ENCODE measurements at places on chromosomes 11 and 22.

DNA sequence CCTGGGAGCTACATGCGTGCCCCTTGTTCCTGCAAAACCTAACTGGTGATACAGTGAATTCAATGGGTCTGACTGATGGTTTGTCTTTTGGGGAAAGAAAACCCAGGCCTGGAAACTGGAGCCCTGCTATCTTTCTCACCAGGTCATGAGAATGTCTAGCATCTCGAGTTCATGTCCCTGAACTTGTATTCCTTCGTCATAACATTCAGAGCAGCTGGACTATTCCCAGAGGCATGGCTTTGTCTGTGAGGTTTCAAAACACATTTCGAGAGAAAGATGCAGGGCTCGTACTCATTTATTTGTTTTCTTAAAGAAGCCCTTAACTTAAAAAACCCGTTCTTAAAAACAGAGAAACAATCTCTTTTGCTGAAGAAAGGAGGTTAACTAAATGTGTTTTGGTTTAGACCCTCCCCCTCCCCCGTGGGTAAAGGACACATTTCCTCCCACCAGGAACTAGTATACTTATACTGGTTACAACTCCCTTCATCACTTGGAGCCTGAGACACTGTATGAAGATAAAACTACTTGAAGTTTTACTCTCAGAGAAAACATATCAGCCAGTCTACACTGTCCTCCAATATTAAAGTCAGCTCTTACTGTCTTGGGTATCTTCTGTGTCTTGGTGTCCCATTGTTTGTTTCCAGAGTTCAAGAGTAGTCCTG is 43.2 kb downstream of the ME3 start:
- no peak for DNase-seq

DNA sequence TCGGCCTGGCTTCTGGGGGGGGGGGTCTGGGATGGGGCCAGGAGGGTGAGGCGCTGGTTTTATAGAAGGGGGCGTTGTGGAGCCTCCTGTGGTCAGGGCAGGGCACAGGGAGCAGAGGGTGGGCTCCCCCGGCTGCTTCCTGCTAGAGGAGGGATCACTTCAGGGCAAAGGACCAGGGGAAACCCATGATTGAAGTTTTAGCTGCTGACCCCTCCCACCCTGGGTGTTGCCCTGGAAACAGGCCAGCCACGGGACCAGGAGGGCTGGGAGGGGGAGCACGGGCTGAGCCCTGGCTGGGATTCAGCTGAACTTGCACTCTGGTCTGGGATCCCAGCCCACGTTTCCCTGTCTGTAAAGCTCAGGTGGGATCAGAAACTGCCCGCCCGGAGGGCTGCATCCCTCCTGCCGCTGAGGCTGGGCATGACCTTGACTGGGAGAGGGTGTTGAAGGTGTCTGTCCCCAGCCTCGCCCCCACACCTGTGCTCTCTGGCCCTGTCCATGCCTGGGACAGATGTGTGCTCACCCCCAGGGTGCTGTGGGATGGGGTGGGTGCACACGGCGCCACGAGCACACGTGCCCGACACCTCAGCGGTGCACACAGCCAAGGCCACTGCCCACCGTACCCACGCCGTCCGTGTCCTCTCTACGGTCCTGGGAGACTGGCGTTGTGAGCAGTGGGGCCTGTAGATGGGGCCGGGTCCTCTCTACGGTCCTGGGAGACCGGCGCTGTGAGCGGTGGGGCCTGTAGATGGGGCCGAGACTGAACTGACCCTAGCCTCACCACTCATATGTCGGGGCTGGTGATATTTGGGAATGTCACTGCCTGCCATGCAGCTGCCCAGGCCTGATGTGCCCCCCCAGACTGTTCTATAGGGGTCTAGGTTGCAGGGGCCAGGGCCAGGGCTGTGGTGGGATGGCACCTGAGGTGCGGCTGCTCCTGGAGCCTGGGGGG is 2.3 kb downstream of the TSPAN4 start:
- no peak for DNase-seq

- DNase-seq, result no peak
Observed at GRCh38 chr11:82790723-82791484, 57.2 kb upstream of the FAM181B start.

- no peak for DNase-seq
Observed at GRCh38 chr11:30128269-30128932, 102.4 kb upstream of the FSHB start.

GRCh38 chr22:38981005-38981991 is 849 bp upstream of the APOBEC3B start:
- DNase-seq, result no peak

DNA sequence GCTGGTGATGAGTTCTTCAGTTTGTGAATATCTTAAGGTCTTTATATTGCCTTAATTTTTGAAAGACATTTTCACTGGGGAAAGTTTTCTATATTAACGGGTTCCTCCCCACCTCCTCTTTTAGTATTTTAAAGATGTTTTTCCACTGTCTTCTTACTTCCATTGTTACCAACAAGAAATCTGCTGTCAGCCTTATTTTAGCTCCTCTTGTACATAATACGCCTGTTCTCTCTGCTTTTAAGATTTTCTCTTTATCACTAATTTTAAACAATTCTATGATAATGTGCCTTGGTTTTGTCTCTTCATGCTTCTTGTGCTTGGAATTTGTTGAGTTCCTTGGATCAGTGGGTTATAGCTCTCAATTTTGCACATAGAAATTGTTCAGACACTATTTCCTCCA is 280.4 kb downstream of the DCDC1 start:
- no peak for DNase-seq

DNA sequence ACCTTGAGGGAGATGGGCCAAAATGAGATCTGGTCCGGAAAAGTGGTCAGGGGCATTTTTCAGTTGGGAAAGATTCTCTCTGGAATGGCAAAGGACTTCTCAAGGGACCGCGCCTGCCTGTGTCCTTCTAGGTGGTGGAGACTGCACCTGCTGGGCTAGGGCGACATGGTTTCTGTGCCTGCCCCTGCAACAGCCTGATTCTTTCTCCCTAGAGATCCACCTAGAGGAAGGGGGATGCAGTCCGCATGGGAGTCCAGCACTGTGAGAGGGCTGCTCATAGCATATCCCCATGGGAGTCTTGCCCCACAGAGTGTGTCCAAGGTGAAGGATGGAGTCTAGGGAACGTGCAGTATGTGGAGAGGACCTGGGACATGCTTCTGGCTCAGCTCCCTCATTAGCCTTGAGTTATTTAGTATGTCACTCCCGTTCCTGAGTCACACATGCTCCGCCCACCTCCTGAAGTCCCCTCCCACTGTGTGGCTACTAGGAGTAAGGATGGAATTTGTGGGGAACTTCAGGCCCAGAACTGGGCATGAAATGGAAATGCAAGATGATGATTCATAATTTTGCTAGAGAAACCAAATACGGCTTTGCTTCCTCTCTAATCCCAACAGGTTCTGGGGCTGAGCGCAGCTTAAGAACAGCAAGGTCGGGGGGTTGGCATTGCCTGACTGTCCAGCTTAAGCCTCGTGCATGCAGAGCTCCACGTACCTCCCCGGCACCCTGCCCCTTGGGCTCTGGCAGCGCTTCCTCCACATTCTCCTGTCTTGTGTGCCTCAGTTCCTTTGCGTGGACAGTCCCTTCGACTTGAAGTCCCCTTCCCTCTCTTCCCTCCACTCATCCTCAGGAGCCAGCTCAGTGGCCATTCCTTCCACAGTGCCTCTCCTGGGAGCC is 35.0 kb downstream of the GRIK4 start:
- no peak for DNase-seq

DNA sequence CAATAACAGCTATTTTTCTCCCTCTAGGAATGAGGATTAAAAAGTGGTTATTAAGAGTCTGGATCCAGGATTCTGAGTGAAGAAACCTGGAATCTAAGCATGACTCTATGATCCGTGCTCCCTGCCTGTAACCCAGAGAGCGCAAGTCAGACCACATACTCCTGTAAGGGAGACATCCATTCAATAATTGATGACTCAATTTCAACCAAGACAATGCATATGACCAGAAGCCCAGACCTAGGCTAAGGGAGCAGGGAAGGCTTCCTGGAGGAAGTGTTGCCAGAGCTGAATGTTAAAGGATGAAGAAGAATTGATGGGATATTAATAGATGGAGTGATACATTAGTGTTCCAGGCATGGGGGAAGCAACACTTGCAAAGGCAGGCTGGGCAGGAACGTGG is 13.8 kb upstream of the PAMR1 start:
- DNase-seq, result no peak

GRCh38 chr22:49332691-49333090 is 495.0 kb downstream of the BRD1 start:
- DNase-seq, result no peak

- DNase-seq, result no peak
Observed at GRCh38 chr11:12243486-12243885, 133.1 kb downstream of the MICAL2 start.

- no peak for DNase-seq
Observed at GRCh38 chr11:77589181-77589520, 602 bp upstream of the AQP11 start.

DNA sequence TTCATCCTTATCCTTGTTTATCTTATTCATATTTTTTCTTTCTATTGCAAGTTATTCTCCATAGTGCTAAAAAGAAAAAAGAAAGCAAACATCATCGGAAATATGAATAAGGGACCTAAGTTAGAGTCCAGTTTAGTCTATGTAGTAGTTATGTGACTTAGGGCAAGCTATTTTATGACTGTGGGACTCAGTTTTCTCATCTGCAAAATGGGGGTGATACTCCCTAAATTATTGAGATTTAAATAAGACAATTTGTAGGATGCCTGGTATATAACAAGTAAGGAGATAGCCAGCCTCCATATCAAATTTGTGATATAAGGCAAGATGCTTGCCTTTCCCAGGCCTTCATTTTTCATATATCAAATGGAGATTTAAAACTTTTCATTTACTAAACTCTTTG is 69.5 kb downstream of the MAML2 start:
- DNase-seq, result no peak

DNA sequence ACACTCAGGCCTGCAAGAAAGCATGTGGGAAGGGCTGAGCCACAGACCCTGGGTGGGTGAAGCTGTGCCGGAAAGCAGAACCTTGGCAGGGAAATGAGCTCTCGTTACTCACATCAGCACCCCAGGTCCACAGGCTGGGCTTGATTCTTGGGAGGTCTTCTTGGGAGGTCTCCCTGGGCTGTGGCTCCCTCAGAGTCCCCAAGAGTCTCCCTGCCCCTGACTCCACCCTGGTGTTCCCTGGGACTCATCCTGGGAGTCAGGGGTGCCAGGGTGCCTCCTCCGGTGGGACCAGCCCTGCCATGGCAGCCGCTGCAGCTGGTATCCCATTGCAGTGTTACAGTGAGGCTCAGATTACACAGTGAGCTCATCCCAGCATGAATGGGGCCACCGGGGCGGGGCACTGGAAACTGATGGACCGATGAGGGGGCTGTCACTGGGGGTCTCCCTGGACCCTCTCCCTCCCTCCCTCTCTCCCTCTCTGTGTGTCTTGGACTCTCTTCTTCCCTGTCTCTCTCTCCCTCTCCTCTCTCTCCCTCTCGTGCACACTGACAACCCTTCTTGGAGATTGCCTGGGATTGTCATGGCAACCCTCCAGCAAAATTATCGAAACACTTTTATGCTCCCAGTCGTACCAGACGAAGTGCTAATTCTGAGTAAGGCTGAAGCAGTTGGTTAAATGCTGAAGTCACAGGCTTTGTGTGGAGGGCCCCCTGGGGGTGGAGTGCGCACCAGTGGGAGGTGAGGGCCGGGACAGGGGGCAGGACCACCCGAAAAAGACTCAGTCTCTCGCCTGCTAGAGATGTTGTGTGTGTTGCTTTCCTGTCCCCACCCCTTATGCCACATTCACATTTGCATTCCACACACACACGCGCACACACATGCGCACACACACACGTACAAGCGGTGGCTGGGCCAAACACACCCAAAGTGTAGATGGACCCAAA is 8.6 kb upstream of the C11orf96 start:
- DNase-seq, result no peak

DNA sequence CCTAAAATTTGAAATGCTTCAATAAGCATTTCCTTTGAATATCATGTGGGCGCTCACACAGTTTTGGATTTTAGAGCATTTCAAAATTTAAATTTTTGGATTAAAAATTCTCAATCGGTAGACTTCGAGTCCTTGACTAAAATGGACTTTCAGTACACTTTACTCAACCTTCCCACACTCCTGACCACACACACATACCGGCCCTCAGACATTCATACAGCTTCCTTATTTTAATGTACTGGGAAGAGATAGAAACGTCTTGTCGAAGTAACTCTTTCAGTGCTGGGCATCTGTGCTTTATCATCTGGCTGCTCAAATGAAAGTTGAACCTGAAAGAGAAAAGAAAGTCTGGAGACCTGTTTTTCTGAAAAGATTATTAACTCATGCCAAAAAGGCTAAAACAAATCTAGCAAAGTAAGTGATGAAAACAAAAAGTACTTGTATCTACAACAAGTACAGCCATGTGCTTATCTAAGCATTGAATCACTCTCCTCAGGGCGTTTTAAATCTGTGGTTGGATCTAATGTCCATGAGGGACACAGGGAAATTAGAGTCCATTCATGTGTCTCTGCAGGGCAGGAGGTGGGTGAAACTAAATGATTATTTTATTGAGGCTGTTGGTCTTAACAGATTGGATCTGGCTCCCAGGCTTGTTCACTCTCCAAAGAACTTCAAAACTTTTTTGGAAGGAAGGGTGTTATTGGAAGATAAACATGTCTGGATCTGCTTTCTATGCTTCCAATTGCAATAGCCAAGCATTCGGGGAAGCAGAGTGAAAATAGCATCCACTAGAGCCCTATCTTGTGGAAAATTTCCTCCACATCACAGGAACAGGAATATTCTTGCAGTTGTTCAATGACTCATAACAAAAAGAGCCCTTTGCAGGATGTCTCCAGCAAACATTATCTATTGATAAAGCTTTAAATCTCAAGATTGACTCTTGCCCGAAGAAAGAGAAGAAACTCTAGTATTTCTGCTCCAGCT is 47.0 kb downstream of the CARD18 start:
- DNase-seq, result no peak

GRCh38 chr22:35821654-35822053 is 104.0 kb downstream of the APOL5 start:
- DNase-seq, result no peak

GRCh38 chr11:122572592-122572991 is 82.9 kb upstream of the UBASH3B start:
- DNase-seq, result no peak

- DNase-seq, result no peak
Observed at GRCh38 chr11:117218133-117218915, 13.5 kb downstream of the PCSK7 start.

- no peak for DNase-seq
Observed at GRCh38 chr11:4125141-4125540, 30.5 kb downstream of the RRM1 start.

- no peak for DNase-seq
Observed at GRCh38 chr11:133929401-133930052, 27.2 kb downstream of the IGSF9B start.

- DNase-seq, result no peak
Observed at GRCh38 chr11:108698844-108699642, 34.2 kb downstream of the DDX10 start.

Data from activated naive CD4-positive, alpha-beta T cell (primary cell).